ENCODE measurements at places on chromosomes 3 and 15. TPM values are rescaled to one million over a fixed set of nuclear protein-coding genes. Genes with fewer than 3 reads are reported as not detected.

DNA sequence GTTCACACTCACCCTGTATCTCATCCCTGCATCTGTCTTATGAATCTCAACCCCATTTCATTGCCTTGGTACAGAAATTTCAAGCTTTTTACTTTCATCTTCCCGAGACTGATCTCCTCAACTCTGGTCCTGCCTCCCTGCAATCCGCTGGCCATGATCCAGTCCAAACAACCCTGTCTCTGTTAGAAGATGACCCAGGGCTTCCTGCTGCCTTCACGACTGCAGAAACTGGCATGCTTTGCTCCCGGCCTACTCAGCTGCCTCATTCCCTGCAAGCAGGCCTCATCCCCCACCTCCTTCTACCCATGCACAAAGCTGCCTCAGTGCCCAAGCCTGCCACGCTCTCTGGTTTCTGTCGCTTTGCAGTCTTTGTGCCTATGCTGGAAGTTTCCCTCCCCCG, 12.4 kb downstream of the HES1 start:
- DNase-seq: no peak

DNA sequence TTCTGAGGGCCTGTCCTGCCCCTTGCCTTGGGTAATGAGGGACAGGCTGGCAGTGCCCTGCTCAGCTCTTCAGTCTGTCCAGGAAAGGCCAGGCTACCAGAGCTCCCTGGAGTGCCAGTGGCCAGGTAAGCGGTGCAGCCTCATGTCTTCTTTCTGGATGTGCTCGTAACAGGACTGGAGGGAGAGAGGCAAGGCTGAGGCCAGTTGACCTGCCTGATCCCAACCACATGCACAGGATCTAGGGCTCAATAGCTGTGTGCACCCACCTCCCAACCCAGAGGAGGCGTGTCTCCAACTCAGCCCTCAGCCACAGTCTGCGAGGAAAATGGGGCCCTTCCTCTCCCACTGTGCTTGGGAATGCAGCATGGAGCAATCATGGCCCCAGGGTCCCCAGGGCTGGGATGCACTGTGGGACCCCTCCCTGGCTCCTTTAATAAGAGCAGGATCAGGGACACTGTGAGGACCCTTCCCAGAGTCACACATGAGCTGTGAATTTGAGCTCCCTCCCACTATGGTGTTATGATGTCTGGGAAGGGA, 22.5 kb downstream of the ALS2CL start:
- DNase-seq: no peak

DNA sequence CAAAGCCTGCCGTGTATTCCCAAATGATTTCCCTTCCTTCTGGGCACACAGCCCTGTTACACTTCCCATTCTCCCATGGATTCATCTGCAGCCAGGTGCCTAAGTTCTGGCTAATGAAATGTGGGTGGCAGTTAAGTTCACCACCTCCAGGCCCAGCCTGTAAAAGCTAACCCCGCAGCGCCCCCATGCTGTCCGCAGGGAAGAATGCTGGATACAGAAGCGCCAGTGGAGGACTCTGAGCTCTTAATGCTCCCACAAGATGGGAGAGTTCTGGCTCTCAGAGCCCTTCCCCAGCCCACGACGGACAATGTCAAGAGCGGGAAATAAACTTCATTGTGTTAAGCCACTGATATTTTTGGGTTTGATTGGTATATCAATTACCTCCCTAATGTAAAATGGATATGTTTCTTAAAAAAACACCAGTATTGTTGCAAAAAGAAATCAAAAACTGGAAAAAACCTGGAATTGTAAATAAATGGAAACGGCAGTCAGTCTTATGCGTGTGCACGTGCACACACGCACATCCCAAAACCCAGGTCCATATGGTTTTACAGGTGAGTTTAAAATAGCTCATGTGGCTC, 37.7 kb upstream of the FGD5 start:
- peak; percentile 61 for DNase-seq

- DNase-seq: peak; percentile 71
These were observed 80.5 kb downstream of the USF3 start for GRCh38 chr3:113615976-113616375.

GRCh38 chr15:80404057-80404760, at the start of gene ARNT2:
Gene ARNT2 (plus strand): TSS chr15:80404382. CDS start chr15:80404516, 134 bp downstream.
- DNase-seq: peak; percentile 76

DNA sequence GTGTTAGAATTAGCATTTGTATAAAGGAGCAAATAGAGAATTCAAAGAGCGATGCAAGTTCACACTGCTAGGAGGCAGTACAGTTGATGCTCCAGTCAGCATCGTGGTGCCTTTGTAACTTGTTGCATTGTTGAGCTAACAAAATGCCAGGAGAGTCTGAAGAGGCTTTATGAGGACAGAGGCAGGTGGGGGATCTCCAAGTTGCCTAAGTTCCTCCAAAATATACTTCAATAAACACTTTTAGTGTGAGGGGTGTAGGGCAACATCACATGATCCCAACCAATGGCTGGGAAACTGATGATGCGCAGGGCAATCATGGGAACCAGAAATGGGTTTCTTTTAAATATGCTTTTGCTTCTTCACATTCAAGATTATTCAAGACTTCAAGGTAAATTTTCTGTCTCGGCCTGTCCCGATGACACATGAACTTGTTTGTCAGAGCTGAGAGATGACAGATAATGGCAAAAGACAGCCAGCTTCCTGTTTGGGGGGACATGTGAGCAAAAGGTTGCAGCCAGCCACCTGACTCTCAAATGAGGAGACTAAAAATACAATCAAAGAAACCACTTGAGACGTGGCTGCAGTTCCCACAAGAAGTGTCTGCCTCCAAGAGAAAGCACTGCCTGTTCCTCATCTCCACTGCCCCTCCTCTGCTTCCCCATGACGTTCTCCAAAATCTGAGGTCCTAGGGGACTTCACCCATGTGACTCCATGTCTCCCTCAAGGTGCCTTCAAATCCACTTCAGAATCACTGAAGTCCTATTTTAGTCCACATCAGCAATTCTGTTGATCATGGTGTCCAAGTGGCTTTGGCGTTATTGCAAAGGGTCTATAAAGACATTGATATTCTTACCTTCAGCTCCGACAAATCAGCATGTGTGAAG, 39.3 kb downstream of the KLHL6 start:
- DNase-seq: no peak

DNA sequence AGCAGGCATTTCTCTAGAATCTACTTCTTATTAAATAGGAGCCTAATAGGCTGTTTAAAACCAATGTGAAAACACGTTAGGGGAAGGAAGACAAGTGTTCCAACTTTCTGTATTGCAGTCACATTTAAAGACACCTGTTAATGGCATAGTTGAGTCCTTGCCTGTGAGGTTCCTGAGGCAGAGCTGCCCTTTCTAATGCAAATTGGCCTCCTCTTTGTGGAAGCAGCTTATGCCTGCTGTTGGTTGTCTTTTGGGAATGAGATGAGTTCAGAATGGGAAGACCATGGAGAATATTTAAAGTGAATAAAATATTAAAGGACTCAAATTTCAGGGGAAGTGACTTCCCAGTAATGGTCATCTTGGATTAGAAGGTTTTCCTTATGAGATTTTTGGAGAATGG, 51.2 kb downstream of the NEK11 start:
- DNase-seq: no peak

KY gene
- polyA plus RNA-seq: 0.81 TPM

WDR93 gene
- polyA plus RNA-seq: 0.05 TPM

QARS1 gene
- polyA plus RNA-seq: 132 TPM

ZDHHC23 gene
- polyA plus RNA-seq: 0.93 TPM

ZSCAN2 gene
- 4.0 TPM for polyA plus RNA-seq

IL5RA gene
- 1.4 TPM for polyA plus RNA-seq

Measured in right cardiac atrium (tissue), 5 donors.